AG04450 (cell line): ENCODE measurements at places on chromosomes 2 and 18. TPM values are rescaled to one million over a fixed set of nuclear protein-coding genes. Genes with fewer than 3 reads are reported as not detected.
A peak's percentile ranks its signal among the peaks of the same experiment; 100 is the strongest.

- DNase-seq: no peak
Measured at GRCh38 chr18:79405019-79405780, 9.5 kb downstream of the NFATC1 start.

G6PC2 gene
- polyA plus RNA-seq: not detected in 2 replicates

DNA sequence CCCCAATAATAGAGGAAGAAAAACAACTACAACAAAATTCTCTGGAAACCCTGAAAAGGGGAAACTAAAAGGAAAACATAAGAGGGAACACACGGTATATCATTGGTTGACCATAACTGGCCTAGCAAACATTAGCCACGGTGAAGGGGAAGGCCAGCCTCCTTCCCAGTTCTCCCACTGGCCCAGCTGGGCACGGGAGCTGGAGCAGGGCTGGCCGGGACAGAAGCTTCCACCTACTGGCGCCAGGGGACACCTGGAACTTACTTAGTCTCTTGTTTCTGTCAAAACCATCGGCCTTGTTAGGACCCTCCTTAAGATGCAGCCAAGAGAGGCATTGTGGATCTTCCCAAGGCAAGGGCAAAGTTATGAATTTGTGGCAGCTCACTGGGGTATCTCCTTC is 56.1 kb upstream of the DLGAP1 start:
- DNase-seq: no peak

DNA sequence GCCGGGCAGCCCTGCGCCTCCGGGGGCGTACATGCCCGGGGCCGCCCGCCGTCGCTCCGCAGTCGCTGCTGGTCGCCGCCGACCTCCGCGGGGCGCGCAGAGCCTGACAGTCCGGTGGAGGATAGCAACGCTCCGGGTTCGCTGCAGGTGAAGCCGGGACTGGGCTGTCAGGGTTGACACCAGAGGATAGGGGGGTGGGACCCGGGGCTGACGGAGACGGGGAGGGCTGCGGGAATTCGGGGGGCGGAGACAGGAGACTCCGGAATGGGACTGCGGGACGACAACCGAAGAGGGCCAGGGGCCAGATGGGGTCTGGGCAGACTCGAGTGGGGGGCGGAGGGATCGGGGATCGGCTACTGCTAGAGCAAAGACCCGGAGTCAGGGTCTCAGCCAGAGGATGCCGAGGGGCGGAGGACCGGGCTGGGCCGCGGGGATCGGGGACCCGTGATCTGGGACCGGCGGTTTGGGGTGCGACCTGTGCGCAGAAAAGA is 403 bp downstream of the TMEM127 start:
- no peak for DNase-seq

TCF23 gene
- polyA plus RNA-seq: not detected in 2 replicates

FMNL2 gene
- 16.2 and 22.0 TPM in 2 replicates for polyA plus RNA-seq

ANKRD30B gene
- not detected in 2 replicates for polyA plus RNA-seq

GRCh38 chr2:62363166-62363565 is 142.8 kb downstream of the TMEM17 start:
- no peak for DNase-seq

DNA sequence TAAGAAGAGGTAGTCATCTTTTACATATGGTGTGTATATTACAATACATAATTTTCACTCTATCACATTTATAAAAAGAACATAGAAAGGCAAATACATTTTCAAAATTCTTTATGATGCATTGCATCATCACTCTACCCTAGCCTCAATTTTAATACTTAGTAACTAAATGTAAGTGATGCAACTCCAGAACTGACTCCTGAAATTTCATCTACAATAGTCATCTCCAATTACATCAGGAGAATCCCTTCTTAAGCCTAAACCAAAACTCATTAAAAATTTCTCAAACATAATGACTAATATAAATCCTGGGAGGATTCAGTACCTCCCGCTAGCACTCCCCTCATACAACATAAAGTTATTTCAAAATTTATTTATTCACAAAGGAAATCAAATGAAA is 15.9 kb downstream of the TMX3 start:
- no peak for DNase-seq

DNA sequence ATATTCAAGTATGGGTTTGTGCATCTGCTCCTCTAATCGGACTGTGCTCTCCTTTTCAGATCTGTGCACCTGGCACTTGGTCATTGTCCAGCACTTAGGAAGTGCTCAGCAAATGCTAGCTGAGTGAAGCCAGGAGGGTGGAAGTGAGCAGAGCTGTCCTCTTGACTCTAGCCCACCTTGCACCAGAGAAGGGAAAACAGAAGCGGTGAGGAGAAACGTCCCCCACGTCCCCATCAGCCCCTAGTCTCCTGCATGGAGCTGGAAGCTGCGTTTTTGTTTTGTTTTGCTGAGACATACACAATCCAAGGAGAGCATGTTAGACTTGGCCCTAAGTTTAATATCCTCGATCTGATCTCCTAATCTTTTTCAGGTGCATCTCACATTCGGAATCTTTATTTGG is 73.6 kb downstream of the EN1 start:
- DNase-seq: no peak

- DNase-seq: no peak
Measured at GRCh38 chr18:8656232-8656631, 47.0 kb downstream of the RAB12 start.

- DNase-seq: no peak
Measured at GRCh38 chr2:172905937-172906811, 169.5 kb upstream of the MAP3K20 start.

PLGLB2 gene
- polyA plus RNA-seq: 2.9 and 4.5 TPM in 2 replicates

GRCh38 chr2:215356334-215356947 is 44.6 kb downstream of the ATIC start:
- no peak for DNase-seq

CPO gene
- 0.12 TPM in 1 of 2 replicates, not detected in the other for polyA plus RNA-seq

GRCh38 chr2:237497009-237497837 is 10.2 kb downstream of the MLPH start:
- DNase-seq: no peak

DNA sequence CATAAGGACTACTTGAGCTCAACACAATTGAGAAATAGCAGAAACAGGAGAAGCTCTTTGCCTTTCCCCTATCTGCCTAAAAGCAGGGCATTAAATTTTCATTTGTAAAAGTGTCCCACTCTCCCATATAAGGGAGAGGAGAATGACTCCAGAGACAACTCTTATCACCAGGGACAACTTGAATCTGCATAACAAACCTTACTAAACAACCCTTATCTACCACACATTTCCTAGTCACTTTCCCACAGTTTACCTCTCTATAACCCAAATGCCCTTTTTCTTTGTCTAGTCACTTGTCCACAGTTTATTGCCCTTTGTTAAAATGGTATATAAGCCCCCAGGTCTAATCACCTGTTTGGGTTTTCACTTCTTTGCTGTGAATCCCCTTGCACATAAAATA is 37.5 kb upstream of the PPM1B start:
- no peak for DNase-seq

DNA sequence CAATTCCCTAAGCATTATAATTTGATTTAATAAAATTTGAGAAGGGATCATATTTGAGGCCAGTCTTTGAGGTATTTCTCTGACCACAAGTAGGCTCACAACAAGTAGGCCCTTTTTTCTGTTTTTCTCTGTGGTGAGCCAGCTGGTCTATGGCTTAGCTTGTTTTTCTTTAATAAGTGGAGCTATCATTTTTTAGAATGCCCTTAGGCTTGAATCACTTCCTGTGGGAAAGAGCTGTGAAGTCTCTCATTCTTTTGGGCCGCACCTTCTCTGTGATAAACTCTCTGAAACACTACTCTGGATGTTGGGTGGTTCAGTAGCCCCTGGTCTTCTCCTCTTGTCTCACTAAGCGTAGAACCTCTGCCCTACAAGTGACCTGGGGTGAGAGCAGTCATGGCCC is 235.9 kb downstream of the SUCLG1 start:
- DNase-seq: no peak

SPEG gene
- polyA plus RNA-seq: 28.0 and 32.8 TPM in 2 replicates

DNA sequence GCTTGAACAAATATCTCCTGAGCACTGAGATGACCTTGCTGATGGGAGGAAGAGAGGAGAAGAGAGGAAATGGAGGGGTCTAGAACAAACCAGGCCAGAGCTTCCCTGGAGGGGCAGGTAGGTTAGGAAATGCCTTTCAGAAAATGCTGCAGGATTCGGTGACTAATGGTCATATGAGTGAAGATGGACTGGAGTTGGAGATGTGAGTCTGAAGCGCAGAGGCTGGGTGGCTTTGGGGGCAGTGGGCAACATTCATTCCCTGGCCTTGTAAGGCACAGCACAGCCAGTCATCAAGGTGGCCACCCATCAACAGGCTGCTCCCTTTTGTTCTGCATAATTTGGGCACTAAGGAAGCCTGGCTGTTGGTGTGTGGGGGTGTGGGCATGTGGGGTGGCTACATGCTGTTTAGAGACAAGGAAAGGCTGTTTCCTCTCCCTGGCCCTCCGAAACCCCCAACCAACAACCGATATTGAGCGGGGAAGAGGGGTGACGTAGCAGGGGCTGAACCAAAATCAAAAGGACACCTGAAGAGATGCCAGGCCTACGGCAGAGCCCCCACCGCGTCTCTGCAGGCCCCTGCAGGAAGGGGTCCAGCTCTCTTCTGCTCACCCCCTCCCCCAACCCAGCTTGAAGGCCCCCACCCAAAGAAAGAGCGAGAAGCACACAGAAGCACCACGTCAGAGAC is 1.5 kb downstream of the SLC30A3 start:
- no peak for DNase-seq

PARD3B gene
- 8.5 and 9.2 TPM in 2 replicates for polyA plus RNA-seq

GRCh38 chr18:58476516-58477256 is 152.2 kb downstream of the ALPK2 start:
- no peak for DNase-seq

GRCh38 chr2:210054696-210055095 is 52.3 kb downstream of the RPE start:
- no peak for DNase-seq

DNA sequence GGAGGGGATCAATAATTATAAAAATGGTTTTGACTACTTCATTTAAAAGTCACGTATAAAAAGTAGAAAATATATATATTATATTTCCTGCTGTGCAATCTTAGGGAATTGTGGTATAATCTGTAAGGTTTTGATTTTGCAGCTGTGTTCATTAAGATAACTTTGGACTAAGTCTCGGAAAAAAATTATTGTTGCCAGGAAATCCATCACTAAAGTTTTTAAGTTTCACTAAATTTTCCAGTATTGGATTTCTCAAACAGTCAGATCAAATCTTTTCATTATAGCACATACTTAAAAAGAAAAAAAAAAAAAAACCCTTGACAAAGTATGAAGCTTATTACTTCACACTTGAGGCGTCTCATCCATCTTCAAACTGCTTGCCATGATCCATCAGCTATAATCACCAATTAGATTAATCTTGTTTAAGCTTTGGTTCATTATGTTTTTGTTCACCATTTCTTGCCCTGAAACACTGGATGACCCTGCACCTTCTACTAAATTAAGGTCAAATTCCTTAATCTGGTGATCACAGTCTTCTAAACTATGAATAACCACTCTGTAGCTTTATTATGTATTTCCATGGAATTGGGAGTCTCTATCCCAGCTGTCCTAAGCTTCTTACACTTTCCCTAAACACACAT is 326.6 kb upstream of the COL3A1 start:
- DNase-seq: no peak

C2orf92 gene
- polyA plus RNA-seq: 1.3 and 1.5 TPM in 2 replicates

GRCh38 chr2:3332133-3332532 is 45.5 kb downstream of the EIPR1 start:
- DNase-seq: no peak

IL1R1 gene
- 88.8 and 102 TPM in 2 replicates for polyA plus RNA-seq

DNA sequence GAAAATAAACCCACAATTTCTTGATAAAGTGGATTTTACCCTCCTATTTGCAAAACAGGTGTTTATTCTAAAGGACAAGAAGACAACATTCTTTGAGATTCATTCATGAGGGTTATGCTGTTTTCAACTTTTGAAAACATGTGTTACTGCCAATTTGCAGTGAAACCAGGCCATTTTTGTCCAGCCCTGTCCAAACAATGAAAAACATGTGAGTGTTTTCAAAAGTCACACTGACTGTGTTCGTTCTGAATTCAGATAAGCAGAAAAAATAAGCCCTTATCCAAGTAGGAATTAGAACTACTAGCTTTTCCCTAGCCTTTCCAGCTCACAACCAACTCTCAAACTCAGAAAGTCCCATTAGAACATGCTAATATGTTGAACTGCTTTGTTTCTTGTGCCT is 148.1 kb upstream of the PID1 start:
- no peak for DNase-seq

RBM44 gene
- polyA plus RNA-seq: 0.12 and 0.16 TPM in 2 replicates

DNA sequence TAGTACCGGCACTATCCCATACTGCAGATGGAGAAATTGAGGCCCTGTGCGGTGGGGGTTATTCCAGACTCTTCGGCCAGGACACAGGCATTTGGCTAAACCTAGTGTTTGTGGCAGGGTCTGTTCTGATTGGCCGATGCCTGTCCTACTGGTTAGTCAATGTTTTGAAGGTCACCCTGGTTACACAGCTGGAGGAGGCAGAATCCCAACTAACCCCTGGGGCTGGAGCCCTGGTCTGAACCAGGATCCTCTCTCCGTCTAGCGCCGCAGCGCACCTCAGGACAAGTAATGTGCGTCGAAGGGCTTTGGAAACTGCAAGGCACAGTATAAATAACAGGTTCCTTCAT is 19.4 kb downstream of the TEX44 start:
- no peak for DNase-seq

- no peak for DNase-seq
Measured at GRCh38 chr2:45649462-45649857, 2.0 kb upstream of the PRKCE start.

DNA sequence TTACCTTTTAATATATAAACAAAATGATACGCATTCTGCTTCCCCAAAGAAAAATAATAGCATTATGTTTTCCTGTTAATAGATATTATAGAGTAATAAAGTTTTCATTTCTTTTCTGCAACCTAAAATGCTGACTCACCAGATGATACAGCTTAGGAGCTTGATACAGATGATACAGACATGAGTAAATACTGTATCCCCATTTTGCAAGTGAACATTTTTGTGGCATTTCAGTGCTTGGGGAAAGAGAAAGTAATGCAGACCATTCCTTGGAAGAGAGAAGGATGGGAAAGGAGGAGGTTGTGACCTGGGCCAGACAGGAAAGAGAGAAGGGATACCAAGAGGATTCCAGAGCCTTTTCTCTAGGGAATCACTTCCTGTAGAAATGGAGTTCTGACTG is 97.5 kb upstream of the FSHR start:
- peak; percentile 41 for DNase-seq

- no peak for DNase-seq
Measured at GRCh38 chr18:22452226-22452668, 34.5 kb upstream of the CTAGE1 start.

- DNase-seq: no peak
Measured at GRCh38 chr18:75679331-75679730, 251.8 kb upstream of the SMIM21 start.

RGPD4 gene
- polyA plus RNA-seq: not detected in 2 replicates

- DNase-seq: no peak
Measured at GRCh38 chr2:125450092-125450491, 1205.9 kb upstream of the GYPC start.

- DNase-seq: no peak
Measured at GRCh38 chr2:25700221-25700660, 26.9 kb upstream of the DTNB start.
